ENCODE measurements at places on chromosomes 16 and 17.

GRCh38 chr17:39714234-39714633 lies 14.4 kb downstream of the ERBB2 start:
- no peak for DNase-seq

DNA sequence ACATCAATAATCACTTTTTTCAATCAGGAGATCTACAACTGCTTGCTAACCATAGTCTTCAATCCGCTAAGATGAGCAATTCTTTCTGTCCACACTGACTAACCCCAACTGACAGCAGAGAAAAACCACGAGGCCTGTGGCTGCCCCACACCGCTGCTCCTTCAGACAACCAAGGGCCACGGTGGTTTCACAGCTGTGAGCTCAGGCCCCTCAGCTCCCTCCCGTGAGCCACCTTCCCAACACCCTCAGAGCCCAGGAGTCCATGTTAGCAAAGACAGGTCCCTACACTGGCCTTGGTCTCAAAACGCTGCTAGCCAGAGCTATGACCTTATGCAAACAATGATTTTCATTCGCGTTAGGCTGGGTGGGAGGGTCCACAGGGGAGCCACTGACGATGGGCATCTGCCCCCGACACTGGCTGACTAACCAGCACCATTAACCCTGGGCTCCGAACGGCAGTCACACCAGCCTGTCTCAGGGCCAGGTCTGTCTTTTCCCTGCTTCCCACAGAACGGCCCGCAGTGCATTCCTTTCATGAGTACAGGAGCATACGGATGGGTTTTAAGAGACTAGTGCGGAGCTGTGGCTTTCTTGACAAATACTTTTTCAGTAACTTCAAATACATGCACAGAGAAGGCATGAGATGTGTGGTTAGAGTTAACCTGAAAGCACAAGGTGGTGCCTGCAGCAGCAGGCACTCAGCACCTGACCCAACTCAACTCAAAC lies 67.3 kb downstream of the ANKRD11 start:
- peak; percentile 37 for DNase-seq

DNA sequence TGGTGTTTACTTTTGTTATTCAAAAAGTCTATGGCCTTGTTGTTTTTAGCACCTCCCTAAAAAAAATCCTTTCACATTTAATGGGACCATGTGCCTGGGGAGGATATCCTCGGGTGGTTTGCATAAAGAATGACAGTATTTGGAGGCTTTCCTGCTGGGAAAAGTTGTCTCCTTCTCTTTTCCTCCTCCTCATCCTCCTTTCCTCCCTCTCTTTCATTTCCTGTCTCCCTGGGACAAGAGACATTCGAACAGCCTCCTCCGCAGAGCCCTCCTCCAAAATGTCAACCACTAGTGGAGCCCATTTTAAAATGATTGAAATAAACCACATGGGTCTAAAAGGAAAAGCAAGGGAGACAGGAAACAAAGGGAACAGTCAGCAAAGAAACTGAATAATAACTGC lies 67.4 kb downstream of the MYH13 start:
- no peak for DNase-seq

GRCh38 chr17:73681946-73682345 lies 37.7 kb upstream of the SDK2 start:
- no peak for DNase-seq

DNA sequence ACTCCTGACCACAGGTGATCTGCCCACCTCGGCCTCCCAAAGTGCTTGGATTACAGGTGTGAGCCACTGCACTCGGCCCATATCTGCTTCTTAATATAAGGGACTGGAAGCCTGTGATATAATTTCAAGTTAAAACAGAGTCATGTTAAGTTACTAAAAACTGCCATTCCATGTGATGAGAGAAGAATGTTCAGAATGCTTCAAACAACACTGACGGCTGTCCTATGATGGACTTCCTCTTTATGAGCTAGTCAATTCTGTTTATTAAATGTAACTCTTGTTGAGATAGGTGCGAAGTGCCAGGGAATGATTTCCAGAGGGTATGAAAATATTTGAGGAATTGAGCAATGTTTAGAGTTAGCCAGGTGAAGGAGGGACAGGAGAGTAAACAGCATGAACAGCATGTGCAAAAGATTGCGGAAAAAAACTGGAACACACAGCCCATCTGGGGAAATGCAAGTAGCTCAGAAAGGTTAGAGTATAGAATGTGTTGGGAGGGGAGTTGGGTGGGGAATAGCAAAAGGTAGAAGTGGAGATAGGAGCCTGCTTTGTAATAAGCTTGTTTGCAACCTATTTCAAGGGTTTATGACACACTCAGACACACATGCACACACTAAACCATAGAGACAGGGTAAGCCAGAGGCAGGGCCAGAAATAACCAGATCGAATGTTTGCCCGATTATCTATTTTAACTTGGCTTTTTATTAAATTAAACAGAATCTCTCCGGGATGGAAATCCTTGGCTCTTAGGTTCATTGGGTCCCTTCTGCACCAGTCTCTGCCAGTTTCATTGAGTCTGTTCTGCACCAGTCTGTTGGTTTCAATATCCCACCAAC lies 135.6 kb upstream of the COX10 start:
- no peak for DNase-seq

GRCh38 chr17:65018610-65019316 lies 37.8 kb downstream of the GNA13 start:
- no peak for DNase-seq

GRCh38 chr16:19710191-19710908 lies 7.7 kb downstream of the KNOP1 start:
- no peak for DNase-seq

- no peak for DNase-seq
Observed at GRCh38 chr17:62757500-62757951, 50.6 kb downstream of the MARCHF10 start.

DNA sequence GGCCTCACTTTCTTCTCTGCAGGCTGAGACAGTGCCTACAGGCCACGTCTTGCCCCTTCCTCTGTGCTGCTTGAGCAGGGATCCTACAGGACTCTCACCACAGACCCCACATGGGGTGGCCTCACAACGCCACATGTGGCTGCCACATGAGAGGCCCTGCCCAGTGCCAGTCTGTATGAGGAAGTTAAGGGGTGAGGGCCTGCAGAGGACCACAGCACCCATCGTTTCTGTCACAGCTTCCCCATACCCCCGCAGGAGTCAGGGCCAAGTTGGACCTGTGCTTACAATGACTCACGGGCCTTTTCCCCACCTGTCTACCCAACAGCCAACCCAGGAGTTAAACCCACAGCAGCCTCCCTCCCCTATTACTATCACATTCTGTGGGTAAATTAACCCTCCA lies 2.9 kb upstream of the GSDMB start:
- DNase-seq, result no peak

- DNase-seq, result no peak
Observed at GRCh38 chr16:57427824-57428223, 19.4 kb downstream of the CIAPIN1 start.

DNA sequence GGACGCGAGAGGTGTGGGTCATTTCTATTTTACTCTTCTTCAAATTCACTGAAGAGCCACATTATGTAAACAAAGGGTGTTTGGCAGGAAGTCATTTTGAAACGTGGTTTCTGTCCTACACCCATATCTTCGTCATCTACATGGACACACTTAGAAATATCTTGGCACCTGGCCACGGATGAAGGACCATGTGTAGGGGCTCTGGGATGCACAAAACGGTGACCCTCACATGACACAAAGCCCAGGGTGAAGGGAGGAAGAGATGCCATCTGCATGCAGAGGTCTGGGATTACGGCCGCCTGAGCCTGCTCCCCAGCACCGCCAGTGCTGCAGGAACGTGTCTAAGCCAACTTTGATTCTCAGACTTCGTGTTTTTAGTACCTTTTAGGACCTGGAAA lies 130.2 kb upstream of the CHMP6 start:
- DNase-seq, result no peak

GRCh38 chr17:19865021-19865420 lies 2.7 kb downstream of the ULK2 start:
- DNase-seq, result no peak

DNA sequence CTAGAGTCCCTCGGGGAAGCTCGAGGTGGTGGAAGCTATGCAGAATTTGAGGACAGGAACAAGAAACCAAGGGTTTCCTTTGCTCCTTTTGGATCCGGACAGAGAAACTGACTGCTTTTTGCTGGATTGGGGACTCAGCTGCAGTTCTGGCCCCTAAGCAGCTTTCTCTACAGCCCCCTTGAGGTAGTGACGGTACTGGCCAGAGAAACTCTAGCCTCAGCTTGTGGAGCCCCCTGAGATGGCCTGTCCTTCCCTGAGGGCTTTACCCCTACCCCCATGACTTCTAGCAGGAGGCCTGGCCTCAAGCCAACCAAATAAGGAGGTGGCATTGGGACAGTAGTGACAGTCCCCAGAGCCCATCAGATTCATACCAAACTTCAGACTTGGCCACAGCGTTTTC lies 118.1 kb downstream of the IRX5 start:
- no peak for DNase-seq

- no peak for DNase-seq
Observed at GRCh38 chr17:74963656-74964055, 8.9 kb downstream of the HID1 start.

DNA sequence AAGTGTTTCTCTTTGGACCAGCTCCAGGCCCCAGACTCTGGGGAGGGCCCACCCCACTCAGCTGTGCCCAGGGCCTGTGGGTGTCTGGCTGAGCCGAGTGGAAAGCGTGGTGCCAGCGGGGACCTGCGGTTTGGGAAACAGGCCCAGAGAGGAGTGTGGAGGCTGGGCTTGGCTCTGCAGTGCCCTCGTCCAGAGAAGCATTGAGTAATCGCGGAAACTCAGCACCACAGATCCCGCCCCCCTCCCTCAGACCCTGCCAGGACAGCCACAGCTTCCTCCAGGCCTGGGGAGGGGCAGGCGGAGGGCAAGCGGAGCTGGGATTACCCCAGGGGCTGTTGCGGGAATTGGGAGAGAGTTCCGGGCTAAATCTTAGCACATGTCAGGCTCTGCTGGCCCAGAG lies 14.6 kb upstream of the PITPNA start:
- DNase-seq, result no peak

GRCh38 chr17:2695243-2695960 lies 16.2 kb downstream of the CLUH start:
- no peak for DNase-seq

GRCh38 chr17:17557796-17558195 lies 33.7 kb downstream of the PEMT start:
- no peak for DNase-seq

DNA sequence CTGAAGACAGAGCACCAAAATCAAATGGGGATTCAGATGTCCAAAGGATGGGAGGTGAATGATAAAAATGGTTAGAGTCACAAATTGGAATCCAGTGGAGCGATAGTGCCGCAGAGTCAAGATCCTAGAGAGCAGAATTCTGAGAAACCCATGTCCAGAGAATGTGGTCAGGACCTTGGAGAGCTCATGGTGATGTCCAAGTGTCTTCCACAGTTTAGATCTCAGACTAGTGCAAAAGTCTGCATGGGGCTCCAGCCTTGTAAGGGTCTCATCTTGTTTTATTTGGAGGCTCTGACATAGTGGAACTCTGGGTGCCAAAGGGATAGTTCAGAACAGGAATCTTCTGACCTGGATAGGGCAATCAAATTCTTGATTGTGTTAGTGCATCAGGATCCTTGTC lies 245.9 kb upstream of the HSBP1 start:
- no peak for DNase-seq
